GM23248 (cell line): ENCODE measurements at places on chromosomes 1 and 21. TPM values are rescaled to one million over a fixed set of nuclear protein-coding genes. Genes with fewer than 3 reads are reported as not detected.
A peak's percentile ranks its signal among the peaks of the same experiment; 100 is the strongest.

Gene LMX1A
- total RNA-seq: not detected in 2 replicates

Gene ZNF697
- 8.5 and 9.1 TPM in 2 replicates for total RNA-seq

Gene OR2T11
- total RNA-seq: not detected in 2 replicates

Gene AMY2A
- total RNA-seq: not detected in 2 replicates

Gene OR2L5
- total RNA-seq: not detected in 2 replicates

Gene HRNR
- total RNA-seq: not detected in 2 replicates

Gene DSTYK
- total RNA-seq: 11.3 and 12.1 TPM in 2 replicates

GRCh38 chr1:172903581-172904220, 147.0 kb downstream of the TNFSF18 start:
- H3K27me3 ChIP-seq: no peaks in the 10 kb centered on the region
- H3K27ac ChIP-seq: peak overlapping the region; percentile 72
- H3K4me1 ChIP-seq: peaks cover 66% of the 10 kb centered on the region
- peak overlapping the region; percentile 3; the same call in 1 of the 2 replicates for H3K4me3 ChIP-seq

GRCh38 chr1:43947061-43947873, 517 bp downstream of the IPO13 start:
- H3K27me3 ChIP-seq: no peaks in the 10 kb centered on the region
- peak overlapping the region; percentile 76; the same call in 1 of the 2 replicates for H3K27ac ChIP-seq
- peak overlapping the region; percentile 92 for H3K4me3 ChIP-seq
- H3K4me1 ChIP-seq: peaks cover 15% of the 10 kb centered on the region
- DNase-seq: no peak
- H3K36me3 ChIP-seq: no peaks in the 10 kb centered on the region

DNA sequence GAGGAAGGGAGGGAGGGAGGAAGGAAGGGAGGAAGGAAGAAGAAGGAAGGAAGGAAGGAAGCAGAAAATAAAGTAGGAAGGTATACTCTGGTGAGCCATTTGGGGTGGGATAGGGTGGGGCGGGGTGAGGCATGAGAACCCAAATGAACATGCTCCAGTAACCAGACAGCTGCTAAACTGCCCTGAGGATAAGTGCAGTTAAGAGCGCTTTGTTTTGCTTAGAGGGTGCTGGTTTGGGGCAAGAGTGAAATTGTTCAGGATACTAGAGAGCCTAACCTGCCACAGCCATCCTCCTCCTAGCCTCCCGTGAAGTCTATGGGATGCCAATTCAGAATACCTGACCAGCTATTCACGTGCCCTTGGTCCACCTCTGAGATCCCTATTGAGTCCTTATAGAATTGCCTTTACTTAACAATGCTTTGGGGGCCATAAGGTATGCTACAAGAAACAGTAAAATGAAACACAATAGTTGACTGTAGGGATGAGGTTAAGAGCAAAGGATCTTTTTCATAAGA, 59.0 kb upstream of the ATF3 start:
- peaks cover 7% of the 10 kb centered on the region; the same call in 1 of the 2 replicates for H3K27me3 ChIP-seq
- no peak overlapping the region for H3K4me3 ChIP-seq
- H3K4me1 ChIP-seq: no peaks in the 10 kb centered on the region

DNA sequence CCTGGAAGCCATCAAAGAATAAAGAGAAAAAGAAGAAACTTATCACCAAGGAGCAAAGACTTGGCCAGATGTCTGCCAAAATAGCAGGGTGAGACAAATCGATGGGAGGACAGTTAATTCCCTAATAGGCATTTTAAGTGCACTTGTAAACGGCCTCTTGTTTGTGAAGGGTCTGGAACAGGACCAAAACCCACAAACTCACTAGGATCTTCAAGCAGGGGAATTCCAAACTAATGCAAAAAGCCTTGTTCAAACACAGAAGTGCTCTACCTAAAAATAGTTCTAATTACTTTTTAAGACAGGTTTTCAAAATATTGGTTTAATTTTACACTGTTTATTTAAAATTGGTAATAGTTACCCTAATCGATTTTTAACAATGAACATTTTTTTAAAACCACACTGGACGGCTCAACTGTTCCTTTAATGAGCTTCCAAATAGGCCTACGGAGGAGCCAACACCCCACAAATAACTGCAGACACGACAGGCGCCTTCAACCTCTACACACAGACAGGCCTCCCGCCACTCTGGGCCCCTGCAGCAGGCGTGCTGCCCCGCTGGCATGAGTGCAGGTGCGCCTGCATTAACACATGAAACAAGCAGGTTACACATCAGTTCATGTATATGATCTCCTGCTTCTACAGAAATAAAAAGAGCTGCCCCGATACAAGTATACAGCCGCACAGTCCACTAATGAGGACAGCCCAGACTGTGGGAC, 15.8 kb downstream of the UBE2G2 start:
- H3K27ac ChIP-seq: no peak overlapping the region
- H3K36me3 ChIP-seq: no peaks in the 10 kb centered on the region
- no peak for DNase-seq
- H3K27me3 ChIP-seq: no peaks in the 10 kb centered on the region

GRCh38 chr1:84961316-84961715, 35.6 kb downstream of the MCOLN2 start:
- H3K4me1 ChIP-seq: peaks cover 15% of the 10 kb centered on the region
- no peaks in the 10 kb centered on the region for H3K36me3 ChIP-seq
- no peak overlapping the region for H3K27ac ChIP-seq
- no peak for DNase-seq
- no peak overlapping the region for H3K4me3 ChIP-seq

GRCh38 chr1:44786138-44786840, 1.7 kb downstream of the BEST4 start:
- peak; percentile 79 for DNase-seq

DNA sequence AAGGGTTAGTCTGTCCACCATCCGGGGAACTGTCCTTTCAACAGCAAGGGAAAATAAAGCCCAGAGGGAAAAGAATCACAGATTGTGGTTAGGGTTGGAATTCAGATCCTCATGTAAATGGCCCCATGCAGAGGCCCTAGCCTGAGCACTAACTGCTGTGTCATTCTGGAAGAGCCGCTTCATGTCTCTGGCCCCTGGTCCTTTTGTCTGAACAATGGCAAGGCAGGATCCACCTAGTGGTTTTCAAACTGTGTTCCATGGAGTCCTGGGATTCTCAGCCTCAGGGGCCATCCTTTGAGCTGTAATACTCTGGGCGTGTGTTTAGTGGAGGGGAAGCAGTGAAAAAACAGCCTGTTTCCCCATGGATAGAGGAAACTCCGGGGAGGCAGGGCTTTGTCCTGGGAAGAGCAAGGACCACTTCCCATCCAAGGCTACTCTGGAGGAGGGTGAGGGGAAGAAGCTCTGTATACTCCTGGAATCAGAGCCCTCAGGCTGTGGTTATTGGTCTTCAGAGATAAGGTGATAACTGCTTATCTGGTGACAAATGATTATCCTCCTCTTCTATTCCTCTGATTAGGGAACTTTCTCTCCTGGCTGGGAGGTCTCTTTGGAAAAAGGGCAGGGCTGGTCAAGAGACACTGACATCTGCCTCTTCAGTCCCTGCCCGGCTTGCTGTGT, 19.2 kb downstream of the PAX7 start:
- peaks cover 65% of the 10 kb centered on the region for H3K27me3 ChIP-seq
- no peak overlapping the region for H3K27ac ChIP-seq
- H3K4me1 ChIP-seq: no peaks in the 10 kb centered on the region
- H3K4me3 ChIP-seq: no peak overlapping the region

GRCh38 chr21:43733529-43734071, 14.7 kb downstream of the PDXK start:
- H3K36me3 ChIP-seq: no peaks in the 10 kb centered on the region
- H3K4me3 ChIP-seq: no peak overlapping the region
- peaks cover 32% of the 10 kb centered on the region for H3K4me1 ChIP-seq
- DNase-seq: peak; percentile 86

- H3K4me3 ChIP-seq: peak overlapping the region; percentile 79
- H3K4me1 ChIP-seq: 0 out of 2 replicates have a peak, but pooled peaks cover 7% of the 10 kb centered on the region
- DNase-seq: peak; percentile 53
- peak overlapping the region; percentile 34; the same call in 1 of the 2 replicates for H3K27ac ChIP-seq
- H3K36me3 ChIP-seq: no peaks in the 10 kb centered on the region
Observed at GRCh38 chr1:205775717-205776056, 405 bp upstream of the RAB29 start.

- no peaks in the 10 kb centered on the region for H3K4me1 ChIP-seq
- H3K36me3 ChIP-seq: peaks cover 54% of the 10 kb centered on the region
- H3K27ac ChIP-seq: no peak overlapping the region
- H3K4me3 ChIP-seq: no peak overlapping the region
- no peaks in the 10 kb centered on the region for H3K27me3 ChIP-seq
Observed at GRCh38 chr1:21751281-21751680, 31.7 kb downstream of the USP48 start.

DNA sequence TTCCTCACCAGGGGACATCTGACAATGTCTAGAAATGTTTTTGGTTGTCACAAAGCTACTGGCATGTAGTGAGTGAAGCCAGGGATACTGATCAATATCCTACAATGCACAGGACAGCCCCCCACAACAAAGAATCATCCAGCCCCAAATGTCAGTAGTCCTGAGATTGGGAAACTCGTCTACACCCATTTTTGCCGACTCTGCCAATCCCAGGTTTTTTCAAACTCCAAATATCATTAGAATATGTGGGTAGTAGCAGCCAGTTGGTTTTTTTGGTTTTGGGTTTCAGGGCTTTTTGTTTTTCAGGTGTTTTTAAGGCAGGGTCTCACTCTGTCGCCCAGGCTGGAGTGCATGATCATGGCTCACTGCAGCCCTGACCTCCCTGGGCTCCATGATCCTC, 5.9 kb downstream of the SPATA46 start:
- H3K4me3 ChIP-seq: no peak overlapping the region
- no peaks in the 10 kb centered on the region for H3K27me3 ChIP-seq
- H3K36me3 ChIP-seq: no peaks in the 10 kb centered on the region
- DNase-seq: no peak

DNA sequence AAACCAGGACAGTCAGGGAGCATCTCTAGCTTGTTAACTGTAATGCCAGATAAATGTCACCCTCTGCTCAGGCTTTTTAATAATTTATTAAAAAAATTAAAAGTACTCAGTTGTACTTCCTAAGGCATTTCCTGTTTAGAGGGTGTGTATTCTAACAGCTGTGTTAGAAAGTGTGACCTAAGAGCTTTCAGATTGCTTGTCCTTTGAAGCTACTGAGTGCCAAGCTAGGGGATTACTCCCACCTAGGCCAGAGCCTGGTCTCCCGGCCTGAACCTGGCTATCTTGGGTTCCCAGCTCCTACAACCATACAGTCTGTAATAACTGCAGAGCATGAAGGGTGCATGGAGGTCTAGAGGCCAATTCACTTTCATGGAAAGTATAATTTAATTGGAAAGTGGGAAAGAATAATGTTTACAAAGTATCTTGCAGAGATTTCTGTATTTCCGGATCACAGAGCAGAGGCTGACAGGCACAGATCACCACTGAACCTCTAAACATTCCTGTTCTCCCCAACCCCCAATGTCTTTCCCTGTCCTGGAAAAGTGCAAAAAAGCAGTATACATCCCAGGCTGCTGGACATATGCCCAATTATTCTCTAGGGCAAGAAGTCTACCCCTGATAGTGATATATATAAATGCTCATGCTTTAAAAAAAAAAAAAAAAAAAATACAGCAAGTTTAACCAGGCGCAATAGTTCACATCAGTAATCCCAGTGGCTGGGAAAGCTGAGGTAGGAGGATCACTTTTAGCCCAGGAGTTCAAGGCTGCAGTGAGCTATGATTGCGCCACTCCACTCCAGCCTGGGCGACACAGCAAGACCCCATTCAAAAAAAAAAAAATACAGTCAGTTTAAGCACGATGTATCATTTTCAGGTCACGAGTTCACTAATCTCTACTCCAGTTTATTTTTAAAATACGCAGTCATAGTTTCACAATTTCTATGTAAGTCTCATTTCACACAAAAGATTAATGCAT, 36.7 kb upstream of the RAP1A start:
- no peak overlapping the region for H3K27ac ChIP-seq
- peaks cover 9% of the 10 kb centered on the region for H3K4me1 ChIP-seq
- H3K27me3 ChIP-seq: no peaks in the 10 kb centered on the region
- DNase-seq: no peak
- no peaks in the 10 kb centered on the region for H3K36me3 ChIP-seq
- no peak overlapping the region for H3K4me3 ChIP-seq

- DNase-seq: peak; percentile 44
- H3K27me3 ChIP-seq: peaks cover 11% of the 10 kb centered on the region
- no peak overlapping the region for H3K4me3 ChIP-seq
Observed at GRCh38 chr1:62962901-62963776, 179.2 kb downstream of the ATG4C start.

DNA sequence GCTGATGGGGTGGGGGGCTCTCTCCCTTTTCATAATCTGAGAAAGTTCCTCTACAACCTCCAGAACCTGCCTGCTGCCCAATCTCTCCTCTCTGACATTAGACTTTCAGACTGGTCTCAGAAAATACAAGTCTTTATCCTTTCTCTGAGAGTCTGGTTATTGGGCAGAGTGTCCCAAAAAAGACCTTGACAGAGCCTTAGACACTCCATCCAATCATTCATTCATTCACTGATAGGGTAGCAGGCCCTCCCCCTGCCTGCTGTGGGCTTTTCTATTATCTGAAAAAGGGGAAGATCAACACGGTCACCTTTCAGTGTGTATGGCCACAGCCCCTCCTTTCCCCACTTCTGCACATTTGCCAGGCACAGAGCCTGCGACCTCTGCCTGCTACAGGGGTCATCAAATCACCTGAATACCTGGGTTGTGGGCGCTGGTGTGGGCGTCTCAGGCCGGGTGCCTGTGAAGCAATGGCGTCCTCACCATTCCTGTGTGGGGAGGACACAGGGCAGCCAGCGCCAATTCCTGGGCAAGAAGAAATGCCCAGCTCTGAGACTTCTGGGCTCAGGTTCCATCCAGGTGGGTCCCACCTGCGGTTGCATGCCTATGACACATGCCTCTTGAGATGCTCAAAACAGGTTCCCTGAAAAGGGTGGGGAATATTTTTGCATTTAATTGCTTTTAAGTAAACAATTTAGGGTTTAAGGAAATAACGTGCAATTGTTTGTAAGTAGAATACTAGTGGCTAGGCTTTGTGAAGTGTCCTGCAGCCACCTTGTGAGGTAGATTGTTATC, 52.8 kb downstream of the ELK4 start:
- no peaks in the 10 kb centered on the region for H3K4me1 ChIP-seq
- no peaks in the 10 kb centered on the region for H3K36me3 ChIP-seq
- H3K27me3 ChIP-seq: peaks cover 71% of the 10 kb centered on the region
- H3K27ac ChIP-seq: no peak overlapping the region
- no peak overlapping the region for H3K4me3 ChIP-seq

GRCh38 chr21:42691901-42692559, 38.6 kb downstream of the PDE9A start:
- H3K4me1 ChIP-seq: no peaks in the 10 kb centered on the region
- H3K27ac ChIP-seq: no peak overlapping the region
- H3K36me3 ChIP-seq: no peaks in the 10 kb centered on the region
- H3K27me3 ChIP-seq: no peaks in the 10 kb centered on the region; the same call in 1 of the 2 replicates
- H3K4me3 ChIP-seq: no peak overlapping the region
- no peak for DNase-seq

DNA sequence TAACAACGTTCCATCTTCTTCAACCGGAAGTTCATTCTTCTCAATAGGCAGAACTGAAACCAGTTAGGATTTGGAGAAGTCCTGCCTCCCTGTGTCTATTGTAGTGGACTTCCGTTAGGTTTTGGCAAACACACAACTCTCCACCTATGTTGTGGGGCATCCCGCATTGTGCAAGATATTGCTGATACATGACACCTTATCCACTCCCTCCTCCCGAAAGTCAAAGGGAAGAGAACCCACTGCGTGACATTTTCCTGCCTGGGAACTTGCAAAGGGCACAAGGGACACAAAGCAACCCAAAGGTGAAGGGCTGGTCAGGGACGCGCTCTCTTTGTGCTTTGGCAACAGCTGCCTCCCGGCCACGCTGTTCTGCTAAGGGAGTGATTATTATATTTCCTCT, 164.8 kb downstream of the TPR start:
- no peak overlapping the region for H3K4me3 ChIP-seq
- no peak for DNase-seq
- no peaks in the 10 kb centered on the region for H3K27me3 ChIP-seq
- no peaks in the 10 kb centered on the region for H3K36me3 ChIP-seq

- H3K4me1 ChIP-seq: no peaks in the 10 kb centered on the region
- no peaks in the 10 kb centered on the region for H3K27me3 ChIP-seq
- DNase-seq: no peak
- peaks cover 15% of the 10 kb centered on the region; the same call in 1 of the 2 replicates for H3K36me3 ChIP-seq
Observed at GRCh38 chr21:32687643-32688345, 40.0 kb downstream of the SYNJ1 start.
